Right ventricle myocardium superior (tissue), 1 donor: ENCODE measurements at places on chromosomes 16 and 17.

DNA sequence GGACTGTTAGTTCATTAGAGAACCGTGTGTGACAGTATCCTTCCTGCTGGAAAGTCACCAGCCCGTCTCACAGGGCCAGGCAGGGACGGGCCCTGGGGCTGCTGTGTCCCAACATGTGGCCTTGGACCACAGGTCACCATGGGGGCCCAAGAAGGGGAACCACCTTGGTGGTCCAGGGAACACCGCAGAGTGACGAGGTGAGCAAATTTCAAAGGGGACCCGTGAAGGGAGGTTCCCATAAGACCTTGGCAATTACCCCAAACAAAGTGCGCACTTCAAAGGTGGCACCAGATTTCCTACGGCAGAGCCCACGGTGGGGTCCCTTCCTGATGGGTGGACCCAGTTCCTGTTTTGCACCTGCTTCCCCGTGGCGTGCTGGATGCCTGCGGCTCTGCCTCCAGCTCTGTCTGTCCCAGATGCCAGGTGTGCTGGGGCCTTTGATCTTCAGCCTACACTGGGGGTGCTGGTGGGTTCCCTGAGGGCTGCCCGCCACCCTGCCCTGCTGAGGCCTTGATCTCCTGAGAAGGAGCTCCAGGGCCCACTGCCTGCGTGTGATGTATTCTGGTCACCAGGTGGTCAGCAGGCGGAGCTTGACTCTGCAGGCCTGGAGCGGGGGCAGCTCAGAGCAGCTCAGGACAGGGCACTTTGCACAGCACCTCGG, 27.0 kb downstream of the SLC7A5 start:
- no peak for DNase-seq

- no peak for DNase-seq
Measured at GRCh38 chr17:68387435-68388218, 69.7 kb downstream of the WIPI1 start.

- no peak for DNase-seq
Measured at GRCh38 chr17:31200287-31200686, 96.8 kb downstream of the OMG start.

DNA sequence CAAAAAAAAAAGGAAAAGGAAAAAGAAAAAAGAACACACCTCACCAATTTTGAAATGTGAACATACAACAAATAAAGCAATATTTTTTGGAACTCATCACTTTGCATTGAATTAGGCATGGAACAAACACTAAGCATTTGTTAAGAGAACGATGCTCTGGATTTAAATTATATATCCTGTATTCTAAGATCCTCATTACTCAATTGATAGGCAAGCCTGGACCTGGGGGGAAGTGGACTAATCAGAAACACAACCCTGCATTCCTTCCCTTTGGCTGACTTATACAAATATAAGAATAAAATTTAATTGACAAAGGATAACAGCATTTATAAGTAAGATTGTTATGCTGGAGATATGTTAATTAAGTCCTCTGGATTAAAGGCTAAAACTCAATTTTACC, 2.2 kb downstream of the GJC1 start:
- DNase-seq, result no peak

DNA sequence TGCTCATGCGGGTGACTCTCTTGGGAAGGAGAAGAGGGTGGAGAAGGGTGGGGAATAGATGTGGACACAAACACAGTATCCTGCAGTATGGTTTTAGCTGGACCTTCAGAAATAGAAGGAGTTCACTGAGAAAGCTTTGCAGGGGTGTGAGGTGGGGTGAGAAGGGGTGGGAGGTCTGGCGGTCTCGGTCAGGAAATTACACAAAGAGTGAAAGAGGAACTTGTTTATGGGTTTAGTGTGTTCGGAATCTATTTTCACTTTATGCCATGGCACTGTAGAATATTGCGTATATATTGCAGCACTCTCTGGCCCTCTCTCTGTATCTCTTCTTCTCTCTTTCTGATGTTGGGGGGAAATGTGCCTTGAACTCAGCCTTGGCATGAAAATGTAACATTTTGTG, 148.2 kb upstream of the GOT2 start:
- no peak for DNase-seq

DNA sequence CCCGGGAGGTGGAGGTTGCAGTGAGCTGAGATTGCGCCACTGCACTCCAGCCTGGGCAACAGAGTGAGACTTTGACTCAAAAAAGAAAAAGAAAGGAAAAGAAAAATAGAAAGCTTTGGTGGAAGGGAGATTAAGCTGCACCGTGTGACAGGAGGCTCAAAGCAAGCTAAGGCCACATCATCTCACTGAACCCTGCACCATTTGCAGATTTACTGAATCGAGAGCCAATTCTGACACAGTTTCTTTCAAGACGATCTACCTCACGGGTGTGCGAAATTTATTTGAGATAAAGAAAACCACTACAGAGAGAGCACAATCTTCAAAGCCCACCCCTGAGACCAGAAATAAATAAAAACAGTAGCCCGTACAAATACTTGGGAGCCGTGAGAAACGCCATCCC, 49.6 kb downstream of the RTN4RL1 start:
- no peak for DNase-seq

DNA sequence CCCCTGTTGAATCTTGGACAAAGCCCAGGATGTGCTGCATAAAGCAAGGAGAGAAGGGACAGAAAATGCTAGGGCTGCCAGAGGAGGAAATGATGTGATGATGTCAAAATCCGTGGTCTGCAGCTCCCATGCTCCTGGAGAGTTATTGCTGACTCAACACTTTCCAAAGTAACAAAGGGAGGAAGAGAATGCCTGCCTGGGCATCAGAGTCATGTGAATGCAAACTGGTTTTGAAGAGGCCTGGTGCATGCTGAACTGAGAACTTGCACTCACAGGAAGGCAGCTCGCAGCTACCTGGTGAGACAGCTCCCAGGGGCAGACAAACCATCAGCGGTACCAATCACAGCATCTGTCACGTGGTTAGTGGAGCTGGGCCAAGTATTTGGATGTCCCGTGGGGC, 2.8 kb downstream of the MARVELD3 start:
- DNase-seq, result no peak

GRCh38 chr16:50815382-50815781, 73.5 kb downstream of the CYLD start:
- DNase-seq, result no peak

DNA sequence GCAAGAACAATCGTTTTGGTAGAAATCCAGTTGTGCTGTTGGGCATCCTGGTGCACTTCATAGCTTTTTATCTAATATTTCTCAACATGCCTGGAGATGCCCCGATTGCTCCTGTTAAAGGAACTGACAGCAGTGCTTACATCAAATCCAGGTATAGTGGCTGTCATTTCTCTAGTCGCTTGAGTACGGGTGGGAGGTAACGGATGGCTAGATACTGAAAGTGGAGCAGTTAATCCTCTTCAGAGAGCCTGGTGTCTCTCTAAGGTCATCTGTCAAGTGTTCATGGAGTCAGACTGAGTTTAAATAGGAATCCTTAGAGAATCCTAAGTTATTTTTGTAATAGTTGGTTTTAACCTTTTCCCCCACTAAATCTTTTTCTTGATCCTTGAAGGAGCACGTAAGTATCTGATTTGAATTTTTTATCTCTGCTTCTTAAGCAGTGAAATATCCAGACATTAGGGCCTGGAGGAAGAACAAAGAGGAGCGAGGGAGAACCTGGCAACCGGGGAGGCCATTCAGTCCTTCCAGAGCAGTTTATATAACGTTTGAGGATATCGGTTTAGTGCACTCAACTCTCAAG, 37.2 kb downstream of the MFSD11 start:
- no peak for DNase-seq

DNA sequence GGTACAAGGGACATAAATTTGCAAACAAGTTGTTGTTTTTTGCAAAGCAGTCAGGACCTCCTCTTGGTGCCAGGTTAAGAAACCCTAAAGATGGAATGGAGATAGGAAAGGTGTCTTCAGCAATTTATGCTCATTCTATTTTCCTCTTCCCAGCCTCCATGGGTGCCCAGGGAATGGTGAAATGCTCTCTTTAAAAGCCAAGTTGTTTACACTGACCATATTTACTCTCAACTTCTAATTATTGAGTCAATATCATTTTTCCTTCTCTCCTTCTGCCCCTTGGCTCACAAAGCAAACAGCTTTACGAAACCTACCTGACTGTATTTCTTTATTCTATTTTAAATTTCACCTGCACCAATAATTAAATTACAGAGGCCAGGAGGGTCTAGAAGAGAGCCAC, 138.5 kb upstream of the IRX3 start:
- DNase-seq, result no peak

DNA sequence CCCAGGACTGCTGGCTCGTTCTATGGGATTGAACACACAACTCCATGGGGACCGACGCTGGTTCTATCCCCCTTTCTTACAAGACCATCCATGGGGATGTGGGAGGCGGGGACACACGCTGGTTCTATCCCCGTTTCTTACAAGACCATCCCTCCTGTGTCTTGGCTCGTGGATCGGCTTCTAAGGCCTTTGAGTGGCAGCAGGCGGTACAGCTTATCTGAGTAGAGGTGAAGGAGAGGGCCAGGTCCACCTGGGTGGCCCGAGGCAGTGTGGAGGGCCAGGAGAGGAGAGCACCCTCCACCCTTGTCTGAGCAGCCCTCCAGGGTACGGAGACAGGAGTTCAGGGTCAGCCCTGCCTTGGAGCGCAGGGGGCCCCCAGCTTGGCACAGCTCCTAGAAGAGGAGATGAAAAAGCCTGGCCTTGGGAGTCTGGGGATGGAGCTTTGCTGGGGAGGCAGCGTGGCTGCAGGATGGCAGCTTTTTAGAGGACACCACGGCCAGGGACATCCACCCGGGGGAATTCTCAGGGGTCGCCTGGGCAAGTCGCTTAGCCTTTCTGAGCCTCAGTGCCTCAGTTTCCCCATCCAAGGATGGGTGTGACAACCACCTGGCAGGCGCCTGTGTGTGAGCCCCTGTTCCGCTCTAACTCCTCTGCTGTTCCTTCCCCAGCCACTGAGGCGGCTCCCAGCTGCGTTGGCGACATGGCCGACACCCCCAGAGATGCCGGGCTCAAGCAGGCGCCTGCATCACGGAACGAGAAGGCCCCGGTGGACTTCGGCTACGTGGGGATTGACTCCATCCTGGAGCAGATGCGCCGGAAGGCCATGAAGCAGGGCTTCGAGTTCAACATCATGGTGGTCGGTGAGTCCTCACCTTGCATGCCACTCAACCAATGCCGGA, 341.0 kb downstream of the SEC14L1 start:
- peak; percentile 30 for DNase-seq

DNA sequence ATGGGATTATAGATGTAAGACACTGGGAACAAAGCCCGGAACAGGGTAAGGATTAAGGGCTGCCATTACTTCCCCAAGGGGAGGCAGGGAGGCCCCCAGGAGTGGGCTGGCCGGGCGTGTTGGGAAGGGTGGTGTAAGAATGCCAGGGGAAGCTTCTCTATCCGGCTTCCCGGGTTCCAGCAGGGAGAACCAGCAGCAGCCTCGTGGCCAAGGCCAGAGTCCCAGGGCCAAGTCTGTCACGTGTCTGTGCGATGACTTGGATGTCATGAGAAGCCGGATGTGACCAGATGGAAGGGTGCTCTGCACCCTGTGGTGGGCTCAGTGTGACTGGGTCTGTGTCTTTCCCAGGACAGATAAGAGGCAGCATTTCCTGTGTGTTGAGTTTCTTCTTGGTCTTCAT, 52.1 kb downstream of the SCNN1B start:
- DNase-seq, result no peak

DNA sequence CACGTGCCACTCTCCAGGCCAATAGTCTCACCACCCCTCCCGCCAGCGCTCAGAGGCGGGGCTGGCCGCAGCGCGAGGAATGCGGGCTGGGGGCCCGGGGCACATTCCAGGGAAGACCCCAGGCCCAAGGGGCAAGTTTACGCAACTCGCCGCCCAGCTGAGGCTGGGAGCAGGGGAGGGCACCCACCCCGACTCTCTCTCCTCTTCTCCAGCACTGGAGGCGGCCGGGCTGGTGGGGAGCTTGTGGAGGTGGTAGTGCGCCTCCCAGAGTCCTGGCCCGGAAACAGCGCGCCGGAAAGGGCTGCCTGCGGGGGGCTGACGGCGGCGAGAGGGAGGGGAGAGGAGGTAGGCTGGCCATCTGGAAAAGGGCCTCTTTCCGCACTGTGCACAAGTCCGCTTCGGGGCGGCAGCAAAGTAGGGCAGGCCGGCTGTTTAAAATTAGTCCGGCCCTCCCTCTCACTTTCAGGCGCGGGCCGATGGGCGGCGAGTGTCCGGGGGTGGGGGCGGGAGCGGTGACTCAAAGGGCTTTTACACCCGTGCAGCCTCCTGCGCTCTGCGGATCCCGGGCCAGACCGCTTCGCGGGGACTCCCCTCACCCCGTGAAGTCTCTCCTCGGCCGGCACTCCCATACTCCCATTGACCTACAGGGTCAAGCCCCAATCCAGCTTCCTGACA, 1.1 kb downstream of the FHOD1 start:
- peak; percentile 86 for DNase-seq

- no peak for DNase-seq
Measured at GRCh38 chr16:81715358-81716196, 63.5 kb upstream of the PLCG2 start.

- no peak for DNase-seq
Measured at GRCh38 chr17:62150471-62150870, 85.4 kb upstream of the MED13 start.

DNA sequence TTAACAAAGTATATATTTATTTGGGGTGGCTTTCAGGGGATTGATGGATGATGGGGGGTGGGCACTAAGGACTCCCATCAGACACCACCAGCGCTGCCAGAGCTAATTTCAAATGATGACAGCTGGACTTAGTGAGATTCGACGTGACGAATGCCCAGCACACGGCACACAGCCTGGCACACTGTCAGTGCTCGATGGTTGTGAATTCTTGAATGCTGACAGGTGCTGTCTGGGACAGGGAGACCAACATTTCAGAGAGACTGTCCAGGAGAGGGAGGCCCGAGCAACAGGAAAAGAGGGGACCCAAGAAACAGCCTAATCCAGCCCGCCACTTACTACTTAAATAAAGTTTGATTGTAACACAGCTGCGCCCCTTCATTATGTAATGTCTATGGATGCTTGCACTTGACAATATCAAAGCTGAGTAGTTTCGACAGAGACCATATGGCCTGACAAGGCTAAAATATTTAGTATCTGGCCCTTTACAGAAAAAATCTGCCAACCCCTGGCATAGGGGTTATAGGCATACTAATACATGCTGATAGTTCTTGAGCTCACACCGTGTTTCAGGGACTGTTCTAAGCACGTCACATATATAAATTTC, 6.2 kb upstream of the MPRIP start:
- DNase-seq, result no peak

DNA sequence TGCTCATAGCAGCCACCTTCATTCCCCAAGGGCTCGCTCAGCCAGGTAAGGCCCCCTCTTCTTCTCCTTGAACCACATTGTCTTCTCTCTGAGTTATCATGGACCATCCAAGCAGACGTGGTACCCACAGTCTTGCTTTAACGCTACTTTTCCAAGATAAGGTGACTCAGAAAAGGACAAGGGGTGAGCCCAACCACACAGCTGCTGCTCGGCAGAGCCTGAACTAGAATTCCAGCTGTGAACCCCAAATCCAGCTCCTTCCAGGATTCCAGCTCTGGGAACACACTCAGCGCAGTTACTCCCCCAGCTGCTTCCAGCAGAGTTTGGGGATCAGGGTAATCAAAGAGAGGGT, 272 bp downstream of the CCL2 start:
- DNase-seq, result no peak

- DNase-seq, result no peak
Measured at GRCh38 chr17:57527221-57528057, 217.7 kb downstream of the CCDC182 start.

GRCh38 chr16:87789437-87790291, 23.9 kb upstream of the KLHDC4 start:
- DNase-seq, result no peak

- peak; percentile 53 for DNase-seq
Measured at GRCh38 chr16:27779641-27780164, 229.8 kb downstream of the KATNIP start.
